GM13976 (cell line): ENCODE measurements at places on chromosomes 1 and 21.

DNA sequence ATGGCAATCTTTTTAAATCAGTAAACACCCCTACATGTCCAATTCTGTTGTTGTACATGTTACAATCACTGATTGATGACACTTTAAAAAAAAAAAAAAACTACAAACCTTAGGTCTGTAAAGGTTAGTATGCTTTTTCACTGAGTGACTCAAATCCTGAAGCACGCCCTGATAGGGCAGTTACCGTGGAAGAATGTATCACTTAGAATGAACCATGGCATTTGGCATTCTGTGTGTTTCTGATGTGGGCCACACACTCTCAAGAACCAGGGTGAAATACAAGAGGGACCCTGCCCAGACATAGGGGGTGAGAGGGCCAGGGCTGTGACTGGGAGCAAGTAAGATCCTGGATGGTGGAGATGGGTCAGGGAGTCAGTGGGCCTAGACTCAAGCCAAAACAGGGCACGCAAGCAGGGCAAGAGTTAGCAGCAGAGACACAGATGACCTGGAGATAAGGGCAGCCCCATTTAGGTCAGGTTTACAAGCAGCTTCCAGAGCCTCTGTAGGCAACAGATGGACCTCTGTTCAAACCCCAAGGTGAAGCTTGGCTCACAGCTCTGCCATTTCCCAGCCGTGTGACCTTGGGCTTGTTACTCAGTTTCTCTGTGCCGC is 47.6 kb upstream of the DMRTB1 start:
- DNase-seq: no peak

DNA sequence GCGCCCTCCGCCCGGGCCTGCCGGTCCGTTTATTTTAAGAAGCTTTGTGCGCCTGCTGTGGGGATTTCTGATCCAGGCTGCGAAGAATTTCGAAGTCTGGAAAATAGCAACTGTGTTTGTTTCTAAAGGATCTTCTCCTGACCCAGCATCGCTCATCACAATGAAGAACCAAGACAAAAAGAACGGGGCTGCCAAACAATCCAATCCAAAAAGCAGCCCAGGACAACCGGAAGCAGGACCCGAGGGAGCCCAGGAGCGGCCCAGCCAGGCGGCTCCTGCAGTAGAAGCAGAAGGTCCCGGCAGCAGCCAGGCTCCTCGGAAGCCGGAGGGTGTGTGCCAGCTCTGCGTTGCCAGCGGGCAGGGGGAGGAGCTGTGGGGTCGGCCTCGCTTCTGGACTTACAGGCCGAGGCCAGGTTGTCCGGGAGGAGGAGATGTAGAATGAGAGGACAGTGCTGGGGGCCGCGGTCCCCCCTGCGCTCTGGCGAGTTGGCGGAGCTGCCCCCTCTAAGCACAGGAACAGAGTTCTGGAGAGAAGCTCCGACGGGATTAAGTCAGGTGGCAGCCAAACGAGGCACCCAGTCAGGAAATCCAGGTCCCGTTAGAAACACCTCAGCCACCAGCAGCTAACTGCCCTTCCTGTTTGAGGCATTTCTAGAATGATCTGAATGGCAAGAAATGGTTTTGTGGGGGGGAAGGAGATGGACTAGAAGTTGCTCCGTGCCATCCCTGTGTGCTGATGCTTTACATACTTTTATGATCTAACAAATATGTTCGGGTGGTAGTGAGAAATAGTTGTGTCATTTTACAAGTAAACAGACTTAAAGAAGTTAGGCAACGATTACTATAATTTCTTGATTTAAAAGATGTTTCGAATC is 948 bp downstream of the TXLNA start:
- DNase-seq: peak; percentile 56

- DNase-seq: no peak
Measured at GRCh38 chr1:59100708-59101374, 196.1 kb upstream of the FGGY start.

- peak; percentile 7 for DNase-seq
Measured at GRCh38 chr1:31564606-31564989, 11.7 kb upstream of the TINAGL1 start.

- DNase-seq: no peak
Measured at GRCh38 chr1:196467230-196467925, 140.9 kb downstream of the KCNT2 start.

DNA sequence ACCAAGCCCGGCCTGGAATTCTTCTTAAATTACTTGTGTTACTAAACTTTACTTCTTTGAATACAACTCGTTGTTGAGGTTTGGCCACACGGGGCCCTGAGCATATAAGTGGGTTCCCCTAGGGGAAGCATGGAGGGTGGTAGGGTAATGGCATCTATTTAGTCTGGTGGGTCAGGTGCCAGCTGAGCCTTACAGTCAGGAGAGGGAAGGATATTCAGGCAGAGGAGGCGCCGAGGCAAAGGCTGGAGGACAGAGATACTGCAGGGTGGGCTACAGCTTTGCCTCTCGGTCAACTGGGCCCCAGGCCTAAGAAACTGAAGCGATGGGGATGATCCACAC is 424 bp upstream of the NECAP2 start:
- no peak for DNase-seq
